Smooth muscle cell of the pulmonary artery (primary cell): ENCODE measurements at places on chromosomes 2 and 18. TPM values are rescaled to one million over a fixed set of nuclear protein-coding genes. Genes with fewer than 3 reads are reported as not detected.

The ZAP70 gene
- 0.13 TPM in 1 of 2 replicates, not detected in the other for total RNA-seq

The ITPRIPL1 gene
- total RNA-seq: 0.26 and 1.3 TPM in 2 replicates

The FSHR gene
- not detected in 2 replicates for total RNA-seq

The MROH2A gene
- total RNA-seq: not detected in 2 replicates

The ABCG5 gene
- total RNA-seq: not detected in 2 replicates

The EPB41L3 gene
- total RNA-seq: 0.69 and 3.6 TPM in 2 replicates

The CCDC74A gene
- 8.9 and 10.1 TPM in 2 replicates for total RNA-seq

The L3MBTL4 gene
- 0.13 TPM in 1 of 2 replicates, not detected in the other for total RNA-seq

The CMPK2 gene
- total RNA-seq: 0.36 and 0.46 TPM in 2 replicates

The CRYGD gene
- not detected in 2 replicates for total RNA-seq

The MBD5 gene
- total RNA-seq: 22.4 and 24.8 TPM in 2 replicates

The B3GNT7 gene
- 0.52 and 1.1 TPM in 2 replicates for total RNA-seq

The HOXD11 gene
- not detected in 2 replicates for total RNA-seq

The THADA gene
- total RNA-seq: 32.1 and 32.9 TPM in 2 replicates

The FAHD2A gene
- 19.4 and 26.5 TPM in 2 replicates for total RNA-seq

The ERBB4 gene
- 2.6 and 6.4 TPM in 2 replicates for total RNA-seq
